NCI-H510A (cell line): ENCODE measurements at places on chromosomes 16 and 17.

DNA sequence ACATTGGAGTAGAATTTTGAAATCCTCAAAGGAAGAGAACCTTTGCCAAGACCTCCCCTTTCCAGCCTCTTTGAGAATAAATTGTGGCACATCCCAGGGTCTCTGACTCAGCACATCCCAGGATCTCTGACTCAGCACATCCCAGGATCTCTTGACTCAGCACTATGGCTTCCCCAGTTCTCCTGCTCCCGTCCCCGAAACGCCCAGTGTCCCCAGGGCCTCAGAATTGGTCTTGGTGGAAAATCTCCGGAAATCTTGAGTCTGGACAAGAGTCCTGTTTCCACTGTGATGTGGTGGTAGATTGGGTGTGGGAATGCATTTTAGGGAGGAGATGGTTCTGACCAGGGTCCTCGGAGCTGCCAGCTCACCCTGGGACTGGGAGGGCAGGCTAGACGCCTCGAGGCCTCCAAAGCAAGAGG lies 19.2 kb downstream of the PLXDC1 start:
- no peak for DNase-seq

DNA sequence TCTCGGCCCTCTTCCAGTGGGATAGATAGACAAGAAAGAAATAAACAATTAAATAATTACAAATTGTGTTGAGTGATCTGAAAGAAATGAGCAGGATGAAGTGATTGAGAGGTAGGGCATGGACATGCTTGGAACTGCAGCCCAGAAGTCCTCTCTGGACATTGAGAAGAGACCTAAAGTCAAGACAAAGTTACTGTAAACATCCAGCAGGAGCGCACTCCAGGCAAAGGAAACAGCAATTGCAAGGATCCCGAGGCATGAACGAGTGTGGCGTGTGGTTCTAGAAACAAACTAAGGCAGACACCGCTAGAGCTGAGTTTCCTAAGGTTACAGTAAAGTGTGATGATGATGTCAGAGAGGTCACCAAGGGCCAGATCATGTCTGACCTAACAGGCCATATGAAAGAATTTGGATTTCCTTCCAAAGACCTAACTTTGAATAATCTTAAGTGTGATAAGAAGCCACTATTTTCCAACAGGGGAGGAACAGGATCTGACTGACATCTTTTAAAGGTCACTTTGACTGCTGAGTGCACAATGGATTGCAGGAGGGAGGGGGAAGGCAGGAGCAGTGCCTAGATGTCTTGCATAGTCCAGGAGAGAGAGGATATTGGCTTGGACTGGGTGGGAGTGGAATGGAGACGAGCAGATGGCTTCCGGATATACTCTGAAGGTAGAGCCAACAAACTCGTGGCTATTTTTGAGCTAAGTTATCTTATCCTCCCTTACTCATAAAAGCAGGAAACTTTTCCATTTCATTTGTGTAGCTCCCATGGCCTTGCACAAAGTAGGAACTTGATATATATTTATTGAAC lies 19.0 kb downstream of the ABCC12 start:
- DNase-seq, result no peak

DNA sequence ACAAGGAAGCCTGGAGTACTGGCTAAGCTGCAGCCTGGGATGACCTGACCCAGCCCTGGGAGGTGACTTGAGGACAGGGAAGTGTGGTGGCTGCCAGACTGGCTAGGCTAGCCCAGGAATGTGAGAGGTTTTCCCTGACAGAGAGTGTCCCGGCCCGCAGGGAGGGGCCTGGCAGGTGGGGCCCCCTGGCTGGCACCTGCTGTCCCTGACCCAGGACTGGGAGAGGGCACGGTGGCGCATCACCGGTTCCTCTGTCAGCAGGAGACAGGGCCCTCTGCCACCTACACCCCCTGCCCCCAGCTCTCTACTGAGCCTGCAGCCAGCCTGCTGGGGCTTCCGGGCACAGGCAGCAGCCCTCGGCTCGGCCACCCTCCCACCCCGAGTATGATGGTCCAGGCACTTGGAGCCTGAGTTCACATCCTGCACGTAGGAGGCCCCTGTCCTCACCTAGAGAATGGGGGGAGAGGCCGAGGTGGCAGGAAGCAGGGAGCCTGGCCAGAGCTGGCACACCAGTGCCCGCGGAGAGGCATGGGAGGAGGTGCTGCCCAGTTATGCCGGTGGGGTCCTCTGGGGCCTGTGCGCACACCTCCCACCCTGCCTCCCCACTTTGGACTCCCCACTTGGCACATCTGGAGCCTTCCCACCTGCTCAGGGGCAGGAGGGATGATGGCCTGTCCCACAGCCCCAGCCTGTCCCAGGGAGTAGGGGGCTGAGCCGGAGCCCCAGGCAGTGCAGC lies 528 bp downstream of the PRSS27 start:
- DNase-seq, result no peak

GRCh38 chr16:28845293-28845692 lies 855 bp downstream of the TUFM start:
- DNase-seq, result peak; percentile 35

DNA sequence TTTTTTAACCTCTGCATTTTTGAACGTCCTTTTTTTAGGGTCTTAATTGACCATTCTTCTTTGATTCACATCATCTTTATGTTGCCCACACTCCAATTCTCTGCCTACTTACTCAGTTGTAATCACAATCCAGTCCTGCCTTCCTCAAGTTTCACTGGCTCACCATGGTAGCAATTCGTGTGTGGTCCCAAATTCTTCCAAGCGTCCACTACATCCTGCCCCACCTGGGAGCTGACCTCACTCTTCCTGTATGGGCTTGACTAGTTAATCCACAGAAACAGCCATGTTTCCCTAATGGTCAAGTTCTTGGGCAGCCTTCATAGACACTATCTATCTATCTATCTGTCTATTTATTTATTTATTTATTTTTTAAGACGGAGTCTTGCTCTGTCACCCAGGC lies 7.1 kb downstream of the TLCD2 start:
- DNase-seq, result no peak

GRCh38 chr16:74667255-74667700 lies 601 bp upstream of the RFWD3 start:
- DNase-seq, result peak; percentile 9

GRCh38 chr17:82149401-82150099 lies 51.5 kb upstream of the FASN start:
- DNase-seq, result no peak

- DNase-seq, result no peak
These were observed 2.6 kb downstream of the TSPOAP1 start for GRCh38 chr17:58325976-58326468.

- peak; percentile 19 for DNase-seq
These were observed 9.4 kb upstream of the TOM1L1 start for GRCh38 chr17:54891176-54891821.

DNA sequence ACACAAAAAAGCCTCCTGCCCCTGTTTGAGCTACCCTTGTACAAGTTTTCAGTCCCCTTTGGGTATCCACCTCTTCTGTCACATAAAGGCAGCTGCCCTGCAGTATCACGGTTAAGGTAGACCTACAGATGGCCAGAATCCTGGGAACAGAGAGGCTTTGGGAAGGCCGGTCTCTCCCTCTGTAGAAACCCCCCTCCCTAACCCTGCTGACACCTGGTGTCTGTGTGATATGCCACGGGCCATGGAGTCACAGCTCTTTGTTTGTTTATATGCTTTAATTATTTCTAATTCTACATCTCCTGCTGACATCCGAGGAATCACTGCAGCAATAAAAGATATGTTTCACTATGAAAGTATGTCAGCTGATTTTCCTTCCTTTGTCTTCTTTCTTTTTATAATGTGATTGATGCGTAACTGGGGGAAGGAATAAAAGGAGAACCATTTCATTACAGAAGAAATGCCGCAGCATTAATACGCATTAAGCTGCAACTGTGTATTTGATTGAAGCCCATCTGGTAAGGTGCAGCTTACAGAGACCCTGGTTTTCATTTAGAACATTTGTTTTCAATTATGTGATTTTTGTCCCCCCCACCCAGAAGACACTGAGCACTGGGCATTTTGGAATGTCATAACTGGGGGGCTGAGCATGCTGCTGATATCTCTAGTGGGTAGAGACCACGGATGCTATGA lies 142.1 kb downstream of the SLC39A11 start:
- DNase-seq, result no peak

GRCh38 chr16:69393898-69394849 lies 8.4 kb upstream of the TERF2 start:
- no peak for DNase-seq

- DNase-seq, result no peak
These were observed 12.0 kb upstream of the MEOX1 start for GRCh38 chr17:43673516-43674323.

GRCh38 chr17:2871205-2871604 lies 75.0 kb downstream of the RAP1GAP2 start:
- no peak for DNase-seq
